ENCODE measurements at places on chromosomes 7 and 10.

DNA sequence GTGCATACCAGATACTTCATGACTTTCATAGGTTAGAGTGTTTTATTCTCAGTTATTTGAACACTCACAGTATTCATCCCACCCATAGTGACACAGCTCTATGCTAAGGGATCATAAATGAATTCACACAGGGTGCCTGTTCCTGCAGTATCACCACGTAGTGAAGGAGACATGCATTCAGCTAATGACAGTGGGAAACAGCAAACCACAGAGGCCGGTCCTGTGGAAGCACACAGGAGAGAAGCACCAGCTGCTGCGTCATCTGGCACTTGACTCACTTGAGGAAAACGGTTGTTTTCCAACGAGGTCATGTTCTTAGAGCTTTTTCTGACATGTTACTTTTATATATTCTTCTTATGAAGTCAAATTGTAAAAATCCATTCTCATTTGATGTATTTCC lies 73.0 kb downstream of the UBE3C start:
- DNase-seq, result no peak

DNA sequence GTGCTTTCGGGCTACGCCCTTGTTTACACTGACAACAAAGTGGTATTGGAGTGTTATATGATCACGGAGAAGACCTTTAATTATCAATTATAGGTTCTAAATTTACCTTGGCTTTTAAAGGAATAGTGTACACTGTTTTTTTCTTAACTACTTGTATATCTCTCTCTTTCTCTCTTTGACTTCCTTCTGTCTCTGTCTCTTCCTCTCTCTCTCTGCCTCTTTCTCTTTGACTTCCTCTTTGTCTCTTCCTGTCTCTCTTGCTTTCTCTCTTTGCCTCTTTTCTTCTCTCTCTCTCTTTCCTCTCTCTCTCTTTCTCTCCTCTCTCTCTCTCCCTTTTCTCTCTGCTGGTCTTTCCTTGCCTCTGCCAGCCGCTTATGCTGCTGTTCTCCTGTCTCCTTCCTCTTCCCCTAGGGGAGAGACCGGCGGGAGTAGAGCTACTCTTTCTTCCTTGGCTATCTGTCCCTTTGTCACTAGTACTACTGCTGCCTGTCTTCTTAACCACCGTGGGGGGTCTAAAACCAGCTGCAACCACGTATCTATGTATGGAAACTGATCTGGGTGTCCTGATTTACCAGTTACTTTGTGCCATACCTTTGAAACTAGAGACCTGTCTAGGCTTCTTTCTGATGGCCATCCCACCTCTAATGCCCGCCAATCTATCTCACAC lies 36.9 kb upstream of the GSDME start:
- DNase-seq, result no peak

DNA sequence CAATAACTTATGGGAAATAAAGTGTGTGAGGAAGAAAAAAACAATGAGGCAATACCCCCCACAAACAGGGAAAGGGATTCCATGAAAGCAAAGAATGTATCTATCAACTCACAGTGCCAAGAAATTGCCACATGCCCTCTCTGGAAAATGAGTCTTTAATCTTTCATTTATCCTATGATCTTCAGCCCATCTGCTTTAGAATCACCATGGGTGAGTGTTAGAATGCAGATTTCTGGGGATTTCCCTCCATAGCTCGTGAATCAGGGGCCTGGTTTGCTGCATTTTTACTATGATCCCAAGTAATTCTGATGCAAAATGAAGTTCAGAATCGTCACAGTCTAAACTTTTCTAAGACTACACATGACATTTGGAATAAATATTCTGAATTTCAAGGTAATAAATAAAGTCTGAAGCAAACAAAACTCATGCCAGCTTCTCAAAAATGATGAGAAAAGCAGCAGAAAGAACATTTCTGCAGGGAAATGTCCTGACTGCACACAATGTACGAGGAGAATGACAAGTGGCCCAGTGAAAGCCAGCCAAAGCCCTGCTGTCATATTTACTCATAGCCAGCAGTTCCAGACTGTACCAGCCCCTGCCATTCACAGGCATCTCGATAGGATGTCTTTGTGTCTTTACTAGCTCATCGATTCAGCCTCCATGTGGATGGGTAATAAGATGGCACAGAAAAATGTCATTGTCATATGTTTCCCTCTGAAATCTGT lies 167.1 kb downstream of the ELMO1 start:
- DNase-seq, result no peak

DNA sequence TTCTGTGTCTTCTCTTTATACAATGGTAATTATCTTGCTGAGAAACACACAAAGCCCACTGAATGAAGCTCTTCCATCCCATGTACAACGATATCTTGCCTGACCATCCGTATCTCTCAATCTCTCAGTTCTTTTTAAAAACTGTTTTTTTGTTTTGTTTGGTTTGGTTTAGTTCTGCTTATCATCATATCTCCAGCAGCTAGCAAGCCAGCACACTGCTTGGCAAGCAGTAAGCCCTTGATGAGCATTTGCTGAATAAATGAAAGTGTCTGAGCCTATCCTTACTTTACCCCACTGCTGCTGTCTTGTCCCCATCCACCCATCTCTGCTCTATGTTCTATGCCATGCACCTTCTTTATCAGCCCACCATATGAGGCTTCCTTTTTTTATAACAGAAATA lies 34.2 kb downstream of the ITGB1 start:
- DNase-seq, result no peak

- DNase-seq, result no peak
Observed at GRCh38 chr7:116417593-116418345, 81.8 kb upstream of the CAV2 start.

GRCh38 chr7:101547022-101547915 lies 81.8 kb downstream of the MYL10 start:
- DNase-seq, result no peak
